ENCODE measurements at places on chromosomes 2 and 18.

GRCh38 chr2:127624320-127624755 lies 21.6 kb upstream of the GPR17 start:
- DNase-seq = no peak

DNA sequence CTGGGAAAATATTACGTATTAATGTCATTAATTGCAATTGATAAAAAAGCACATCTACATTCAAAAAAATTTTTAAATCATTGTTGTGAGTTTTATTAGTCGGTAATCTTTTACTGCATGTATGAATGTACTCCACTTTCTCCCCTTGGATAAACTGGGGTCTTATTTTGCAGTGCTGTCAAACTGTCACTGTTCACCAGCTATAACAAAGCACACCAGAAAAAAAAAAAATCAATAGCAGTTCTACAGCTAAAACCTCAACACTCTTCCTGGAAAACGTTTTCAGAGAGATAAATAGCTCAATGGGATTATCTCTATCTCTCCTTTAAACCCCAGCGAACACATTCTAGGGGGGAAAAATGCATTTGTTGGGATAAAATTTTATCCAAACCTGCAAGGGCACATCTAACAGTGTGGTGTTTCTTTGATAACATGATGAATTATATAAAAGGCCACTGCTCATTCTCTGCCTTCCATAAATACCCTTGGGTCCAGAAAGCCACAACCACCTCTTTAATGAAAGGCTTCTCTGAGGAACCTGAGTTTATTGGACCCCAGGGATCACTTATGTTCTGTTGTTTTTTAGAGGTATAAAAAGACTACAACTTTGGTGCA lies 219.9 kb downstream of the CDH20 start:
- DNase-seq = peak; percentile 60

DNA sequence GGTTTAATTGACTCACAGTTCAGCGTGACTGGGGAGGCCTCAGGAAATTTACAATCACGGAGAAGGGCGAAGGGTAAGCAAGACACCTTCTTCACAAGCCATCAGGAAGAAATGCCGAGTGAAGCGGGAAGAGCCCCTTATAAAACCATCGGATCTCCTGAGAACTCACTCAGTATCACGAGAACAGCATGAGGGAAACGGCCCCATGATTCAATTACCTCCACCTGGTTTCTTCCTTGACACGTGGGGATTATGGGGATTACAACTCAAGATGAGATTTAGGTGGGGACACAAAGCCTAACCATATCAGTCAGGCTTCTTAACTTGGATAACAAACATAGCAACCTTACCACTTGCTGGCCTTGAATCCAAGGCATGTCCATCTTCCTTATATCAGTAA lies 289.0 kb upstream of the STON1 start:
- DNase-seq = no peak

DNA sequence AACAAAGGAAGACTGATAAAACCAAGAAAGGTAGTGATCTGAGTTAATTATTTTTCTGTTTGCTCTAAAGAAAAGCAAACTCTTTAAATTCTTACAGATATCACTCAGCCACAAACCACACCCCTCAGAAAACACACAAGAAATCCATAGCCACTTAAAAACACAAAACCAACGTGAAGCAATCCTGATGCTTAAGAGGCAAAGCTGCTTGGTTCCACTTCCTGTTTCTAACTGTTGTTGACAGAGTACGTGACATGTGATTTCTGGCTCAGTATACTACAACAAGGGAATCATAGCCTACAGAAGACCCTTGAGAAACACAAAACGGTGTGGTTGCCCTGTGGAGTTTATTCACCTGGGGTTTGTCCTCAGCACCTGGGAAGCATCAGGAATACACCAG lies 240.9 kb upstream of the APCDD1 start:
- DNase-seq = peak; percentile 22

- DNase-seq = no peak
Observed at GRCh38 chr18:43949291-43949690, 672.0 kb upstream of the SYT4 start.

DNA sequence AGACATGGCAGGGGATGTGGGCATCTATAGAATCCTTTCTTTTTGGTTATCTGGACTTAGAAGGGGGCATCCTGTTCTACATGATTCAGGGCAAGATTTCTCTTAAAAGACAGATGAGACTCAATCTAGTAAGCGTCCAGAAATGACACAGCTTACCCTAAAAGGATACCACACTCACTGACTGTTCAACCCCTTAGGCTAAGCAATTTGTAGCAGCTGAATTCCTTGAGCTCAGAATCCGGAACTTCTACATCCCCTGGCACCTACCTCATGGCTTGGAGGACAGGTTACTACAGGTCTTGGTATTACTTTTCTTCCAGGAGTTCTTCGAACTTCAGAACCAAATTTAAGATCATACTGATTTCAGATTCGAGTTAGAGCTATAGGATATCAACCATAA lies 138.4 kb downstream of the LAMA3 start:
- DNase-seq = no peak

GRCh38 chr2:196286821-196287220 lies 115.4 kb upstream of the STK17B start:
- no peak for DNase-seq

DNA sequence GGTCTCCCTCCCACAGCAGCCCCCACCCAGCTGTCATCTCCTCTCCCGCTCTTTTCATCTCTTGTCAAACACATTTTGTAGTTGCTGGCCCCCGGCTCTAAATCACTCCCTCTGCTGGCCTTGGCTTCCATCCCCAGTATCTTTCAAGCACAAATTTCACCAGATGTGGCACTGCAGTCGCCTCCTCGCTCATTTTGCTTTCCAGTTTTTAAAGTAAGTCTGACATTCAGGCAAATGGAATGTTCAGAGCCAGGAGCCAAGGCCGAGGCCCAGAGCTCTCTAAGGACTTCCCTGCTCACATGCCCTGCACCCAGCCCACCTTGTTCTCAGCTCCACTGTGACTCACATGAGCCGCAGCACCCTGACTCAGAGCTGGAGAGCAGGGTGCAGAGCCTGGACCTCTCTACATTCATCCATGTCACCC lies 158.4 kb downstream of the GALNT14 start:
- DNase-seq = peak; percentile 5

- no peak for DNase-seq
Observed at GRCh38 chr2:1766425-1766824, 22.1 kb upstream of the PXDN start.
